ENCODE measurements at places on chromosomes 2 and 18. TPM values are rescaled to one million over a fixed set of nuclear protein-coding genes. Genes with fewer than 3 reads are reported as not detected.

Gene C1QL2
- total RNA-seq: 0.69 TPM

Gene STPG4
- 0.28 TPM for total RNA-seq

Gene SLC5A7
- total RNA-seq: 0.17 TPM

Gene GAL3ST2
- 1.5 TPM for total RNA-seq

Gene HOXD8
- total RNA-seq: not detected

Gene FOXD4L1
- total RNA-seq: not detected

Gene OBSL1
- 164 TPM for total RNA-seq

Gene ZSWIM2
- not detected for total RNA-seq

Gene SNORC
- 0.62 TPM for total RNA-seq

Gene CPO
- not detected for total RNA-seq

Gene IL1B
- total RNA-seq: not detected

Gene ALK
- 0.35 TPM for total RNA-seq

Gene OR6B2
- not detected for total RNA-seq

Gene CRYGD
- 3.4 TPM for total RNA-seq

All from GM23338 (cell line).